RWPE2 (cell line): ENCODE measurements at places on chromosomes 13 and 19.

DNA sequence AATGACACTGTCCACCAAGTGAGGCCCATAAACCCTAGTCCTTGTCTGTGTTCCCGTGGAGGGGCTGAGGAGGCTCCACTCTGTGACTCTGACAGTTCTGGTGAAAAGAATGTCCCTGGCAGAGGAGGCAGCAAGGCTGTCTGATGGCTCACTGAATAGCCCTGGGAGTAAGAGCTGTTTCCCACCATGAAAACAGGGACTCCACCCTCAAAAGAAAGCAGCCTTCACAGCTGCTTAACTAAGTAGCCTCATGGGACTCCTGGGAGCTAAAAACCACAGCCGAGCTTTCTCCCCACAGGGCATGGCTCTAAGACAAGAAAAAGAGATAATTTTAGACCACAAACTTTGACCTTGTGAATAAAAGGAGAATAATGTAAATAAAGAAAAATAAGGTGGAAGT is 135.1 kb upstream of the FRY start:
- H3K27ac ChIP-seq, result no peak overlapping the region
- no peaks in the 10 kb centered on the region for H3K36me3 ChIP-seq
- no peaks in the 10 kb centered on the region for H3K4me1 ChIP-seq
- no peak for DNase-seq
- no peaks in the 10 kb centered on the region for H3K27me3 ChIP-seq
- H3K4me3 ChIP-seq, result no peak overlapping the region

- no peak overlapping the region for H3K4me3 ChIP-seq
- no peak overlapping the region for H3K27ac ChIP-seq
- H3K27me3 ChIP-seq, result no peaks in the 10 kb centered on the region
- H3K4me1 ChIP-seq, result no peaks in the 10 kb centered on the region
These were observed 20.9 kb downstream of the GRTP1 start for GRCh38 chr13:113342820-113343691.

DNA sequence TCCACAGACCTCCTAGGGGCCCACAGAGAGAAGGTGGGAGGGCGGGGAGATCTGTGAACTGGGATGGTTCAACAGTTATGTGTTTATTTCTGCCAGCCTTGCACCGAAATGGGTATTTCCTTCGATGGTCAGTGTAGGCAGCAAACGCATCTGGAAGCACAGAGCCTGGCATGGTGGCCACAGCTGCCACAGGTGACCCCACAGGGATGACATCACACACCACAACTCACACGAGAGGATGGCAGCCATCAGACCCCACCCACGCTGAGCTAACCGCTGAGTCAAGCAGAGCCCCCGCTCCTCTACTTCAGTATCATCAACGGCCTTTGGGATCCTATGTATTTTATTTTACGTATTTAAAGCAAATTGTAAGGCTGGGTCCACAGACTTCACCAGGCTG is 37.4 kb downstream of the NAXD start:
- no peak overlapping the region for H3K27ac ChIP-seq
- DNase-seq, result no peak
- H3K27me3 ChIP-seq, result no peaks in the 10 kb centered on the region
- no peaks in the 10 kb centered on the region for H3K4me1 ChIP-seq
- H3K36me3 ChIP-seq, result peaks cover 5% of the 10 kb centered on the region

DNA sequence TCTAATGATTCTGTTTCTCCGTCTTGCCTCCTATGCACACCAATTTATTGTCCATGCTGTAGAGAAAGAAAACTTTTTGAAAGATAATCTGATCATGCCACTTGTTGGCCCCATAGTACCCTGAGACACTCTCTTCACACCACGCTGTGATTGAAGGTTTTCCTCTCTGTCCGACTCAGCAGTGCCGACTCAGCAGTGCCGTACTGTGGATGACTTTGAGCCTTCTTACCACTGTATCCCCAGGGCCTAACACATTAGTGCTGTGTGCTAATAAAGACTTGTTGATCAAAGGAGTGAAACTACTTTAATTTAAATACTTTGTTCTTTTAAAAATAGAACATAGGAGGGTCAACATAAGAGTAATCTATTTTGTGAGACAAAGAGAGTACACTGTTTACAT is 429.6 kb downstream of the KLF12 start:
- no peaks in the 10 kb centered on the region for H3K27me3 ChIP-seq
- H3K36me3 ChIP-seq, result peaks cover 7% of the 10 kb centered on the region; the same call in 1 of the 2 replicates
- no peak for DNase-seq
- H3K4me3 ChIP-seq, result no peak overlapping the region

GRCh38 chr19:18438331-18439024 is 545 bp upstream of the ISYNA1 start:
- peaks cover 15% of the 10 kb centered on the region for H3K4me1 ChIP-seq
- H3K27me3 ChIP-seq, result no peaks in the 10 kb centered on the region
- H3K36me3 ChIP-seq, result peaks cover 7% of the 10 kb centered on the region
- H3K4me3 ChIP-seq, result peak overlapping the region; percentile 45

- H3K4me3 ChIP-seq, result no peak overlapping the region
- H3K4me1 ChIP-seq, result no peaks in the 10 kb centered on the region
- H3K27me3 ChIP-seq, result no peaks in the 10 kb centered on the region
These were observed 30.5 kb downstream of the ZIC5 start for GRCh38 chr13:99941086-99941485.

DNA sequence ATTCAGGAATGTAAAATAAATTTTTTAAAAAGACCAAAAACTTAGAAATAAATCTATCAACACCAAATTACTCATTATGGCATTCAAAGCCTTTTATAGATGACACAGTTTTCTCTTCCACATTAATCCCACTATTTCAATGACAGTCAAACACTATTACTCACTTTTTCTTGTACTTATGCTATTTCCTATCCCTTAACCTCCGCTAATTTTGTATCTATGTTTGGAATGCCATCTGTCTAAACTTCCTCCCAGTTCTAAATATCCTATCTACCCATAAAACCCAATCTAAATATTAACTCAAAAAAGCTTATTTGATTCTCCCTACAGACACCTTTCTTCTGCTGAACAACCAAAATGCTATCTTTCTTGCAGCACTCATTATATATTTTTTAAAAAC is 203.5 kb downstream of the ENOX1 start:
- no peaks in the 10 kb centered on the region for H3K4me1 ChIP-seq
- DNase-seq, result no peak
- H3K27ac ChIP-seq, result no peak overlapping the region
- H3K36me3 ChIP-seq, result no peaks in the 10 kb centered on the region
- no peaks in the 10 kb centered on the region for H3K27me3 ChIP-seq

GRCh38 chr19:41352609-41353465 is 885 bp downstream of the TGFB1 start:
- H3K27ac ChIP-seq, result peak overlapping the region; percentile 65
- H3K27me3 ChIP-seq, result no peaks in the 10 kb centered on the region
- peaks cover 15% of the 10 kb centered on the region for H3K36me3 ChIP-seq
- peaks cover 4% of the 10 kb centered on the region for H3K4me1 ChIP-seq

DNA sequence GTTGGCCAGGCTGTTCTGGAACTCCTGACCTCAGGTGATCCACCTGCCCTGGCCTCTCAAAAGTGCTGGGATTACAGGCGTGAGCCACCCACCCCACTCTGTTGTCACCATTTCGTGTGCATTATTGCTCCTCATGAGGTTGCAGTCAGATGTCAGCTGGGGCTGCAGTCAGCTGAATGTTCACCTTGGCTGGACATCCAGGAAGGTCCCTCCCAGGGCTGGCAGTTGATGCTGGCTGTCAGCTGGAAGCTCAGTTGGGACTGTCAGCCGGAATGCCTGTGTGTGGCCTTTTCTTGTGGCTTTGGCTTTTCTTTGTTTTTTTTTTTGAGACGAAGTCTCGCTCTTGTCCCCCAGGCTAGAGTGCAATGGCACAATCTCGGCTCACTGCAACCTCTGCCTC is 6.6 kb downstream of the MEGF8 start:
- peaks cover under 1% of the 10 kb centered on the region for H3K4me1 ChIP-seq
- no peaks in the 10 kb centered on the region for H3K36me3 ChIP-seq
- H3K27ac ChIP-seq, result no peak overlapping the region
- no peak for DNase-seq

GRCh38 chr13:102758842-102759241 is 14.7 kb downstream of the TEX30 start:
- no peaks in the 10 kb centered on the region for H3K27me3 ChIP-seq
- no peaks in the 10 kb centered on the region for H3K4me1 ChIP-seq
- no peaks in the 10 kb centered on the region for H3K36me3 ChIP-seq
- H3K27ac ChIP-seq, result no peak overlapping the region
- H3K4me3 ChIP-seq, result no peak overlapping the region

DNA sequence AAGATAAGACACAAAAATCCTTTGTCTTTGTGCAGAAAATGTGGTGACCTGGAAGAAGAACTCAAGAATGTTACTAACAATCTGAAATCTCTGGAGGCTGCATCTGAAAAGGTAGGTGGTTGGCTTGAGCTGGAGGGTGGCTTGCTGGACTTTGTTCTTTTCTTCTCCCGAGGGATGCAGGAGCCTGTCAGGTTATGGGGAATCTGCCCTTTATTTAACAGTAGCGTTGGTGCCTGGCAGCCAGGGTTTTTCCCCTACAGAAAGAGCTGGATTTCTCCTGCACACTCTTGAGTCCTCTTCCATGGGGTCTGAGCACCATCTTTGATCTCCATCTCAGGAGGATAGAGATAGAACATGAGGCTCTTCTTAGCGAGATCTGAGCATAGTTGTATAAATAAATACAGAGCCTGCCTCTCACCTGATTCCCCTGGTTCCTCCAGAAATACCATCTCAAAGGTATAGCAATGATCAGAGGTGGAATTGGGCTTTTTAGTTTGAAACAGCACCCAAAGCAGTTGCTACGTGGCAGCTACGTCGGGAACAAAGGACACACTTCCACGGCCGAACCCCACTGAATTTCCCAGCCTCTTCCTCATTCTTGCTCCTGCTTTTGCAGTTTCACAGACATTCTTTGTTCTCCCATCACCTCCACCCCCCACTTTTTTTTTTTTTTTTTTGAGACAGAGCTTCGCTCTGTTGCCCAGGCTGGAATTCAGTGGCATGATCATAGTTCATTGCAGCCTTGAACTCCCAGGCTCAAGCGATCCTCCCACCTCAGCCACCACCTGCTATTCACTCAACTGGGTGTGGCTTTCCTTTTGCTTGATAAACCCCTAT is 12.9 kb downstream of the TPM4 start:
- DNase-seq, result no peak
- H3K4me3 ChIP-seq, result no peak overlapping the region
- no peaks in the 10 kb centered on the region for H3K27me3 ChIP-seq
- no peak overlapping the region for H3K27ac ChIP-seq
- H3K4me1 ChIP-seq, result no peaks in the 10 kb centered on the region
- H3K36me3 ChIP-seq, result peaks cover 100% of the 10 kb centered on the region

DNA sequence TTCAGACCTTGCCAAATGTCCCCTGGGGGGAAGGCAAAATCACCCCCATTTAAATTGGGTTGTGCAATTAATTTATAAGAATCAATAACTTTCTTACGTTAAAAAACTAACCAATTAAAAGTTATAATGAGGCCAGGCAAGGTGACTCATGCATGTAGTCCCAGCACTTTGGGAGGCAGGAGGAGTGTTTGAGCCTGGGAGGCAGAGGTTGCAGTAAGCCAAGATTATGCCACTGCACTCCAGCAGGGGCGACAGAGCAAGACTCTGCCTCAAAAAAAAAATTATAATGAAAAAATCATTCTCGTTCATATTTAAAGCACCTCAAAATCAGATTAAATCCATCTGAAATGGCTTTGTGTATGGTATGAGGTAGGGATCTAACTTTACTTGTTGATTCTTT is 18.4 kb upstream of the SIGLEC14 start:
- no peak overlapping the region for H3K4me3 ChIP-seq
- no peaks in the 10 kb centered on the region for H3K36me3 ChIP-seq
- H3K27ac ChIP-seq, result no peak overlapping the region
- H3K27me3 ChIP-seq, result no peaks in the 10 kb centered on the region
- DNase-seq, result no peak

DNA sequence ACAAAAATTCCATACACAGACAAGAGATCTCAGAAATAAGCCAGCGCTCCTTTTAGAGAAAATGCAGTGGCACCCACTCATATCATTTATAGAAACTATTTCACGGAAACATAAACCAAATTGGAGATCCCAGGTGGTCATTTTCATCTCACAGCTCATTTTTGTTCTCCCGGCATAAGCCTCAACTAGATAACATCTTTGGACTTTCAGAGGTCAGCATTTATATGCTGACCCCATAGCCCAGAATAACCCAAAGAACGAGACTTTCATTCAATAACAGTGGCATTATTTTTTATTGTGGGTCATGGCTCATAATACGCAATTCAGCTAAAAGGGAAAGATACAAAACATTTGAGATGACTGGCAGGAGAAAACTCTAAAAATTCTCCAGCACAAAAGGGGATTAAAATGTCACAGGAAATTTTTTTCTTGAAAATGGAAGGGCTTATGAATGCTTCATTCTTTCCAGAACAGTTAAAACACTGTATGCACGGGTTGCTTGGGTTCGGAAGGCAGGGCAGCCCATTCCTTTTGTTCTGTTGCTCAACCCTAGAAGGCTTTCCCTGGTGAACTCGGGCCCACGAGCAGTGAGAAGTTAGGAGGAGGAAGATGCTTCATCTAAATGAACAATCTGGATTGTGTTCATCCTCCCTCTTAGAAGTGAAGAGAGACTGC is 24.0 kb downstream of the STARD13 start:
- peaks cover 54% of the 10 kb centered on the region for H3K4me1 ChIP-seq
- peak overlapping the region; percentile 78 for H3K27ac ChIP-seq
- H3K4me3 ChIP-seq, result no peak overlapping the region
- peaks cover 11% of the 10 kb centered on the region for H3K36me3 ChIP-seq

DNA sequence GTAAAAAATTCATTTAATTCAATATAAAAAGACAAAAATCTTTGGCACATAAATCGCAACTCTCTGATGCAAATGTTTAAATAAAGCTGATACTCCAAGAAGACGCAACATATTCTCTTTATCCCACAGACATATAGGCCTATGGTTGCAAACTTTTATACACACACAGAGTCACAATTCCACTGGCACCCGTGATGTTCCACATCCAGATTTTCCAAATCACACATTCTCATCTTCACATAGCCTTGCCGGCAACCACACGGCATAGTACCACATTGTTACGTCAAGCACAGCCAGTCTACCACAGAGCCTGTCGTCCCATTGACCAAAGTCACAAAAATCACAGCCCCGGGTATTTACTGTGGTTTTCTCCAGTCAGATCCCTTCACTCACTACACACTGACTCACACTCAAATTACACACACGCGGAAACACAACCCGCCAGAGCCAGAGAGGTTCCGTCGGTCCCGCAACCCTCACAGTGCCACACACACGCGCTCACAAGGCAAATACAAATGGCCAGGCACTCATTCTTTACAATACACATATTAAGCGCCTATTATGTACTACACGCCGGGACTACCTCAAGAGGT is 546 bp upstream of the ZNF546 start:
- H3K4me1 ChIP-seq, result peaks cover 11% of the 10 kb centered on the region
- H3K4me3 ChIP-seq, result peak overlapping the region; percentile 67
- no peaks in the 10 kb centered on the region for H3K27me3 ChIP-seq
- peak overlapping the region; percentile 15 for H3K27ac ChIP-seq
- H3K36me3 ChIP-seq, result 0 out of 2 replicates have a peak, but pooled peaks cover 4% of the 10 kb centered on the region

- H3K36me3 ChIP-seq, result peaks cover 39% of the 10 kb centered on the region
- peak overlapping the region; percentile 87 for H3K4me3 ChIP-seq
- no peaks in the 10 kb centered on the region for H3K27me3 ChIP-seq
- peaks cover 8% of the 10 kb centered on the region for H3K4me1 ChIP-seq
These were observed 545 bp downstream of the NACC1 start for GRCh38 chr19:13118424-13119193.
